Stimulated activated CD8-positive, alpha-beta memory T cell treated with anti-CD3 and anti-CD28 coated beads, Interleukin-2, amount 100 ng/mL, for 48 hours (primary cell): ENCODE measurements at places on chromosomes 4 and X.

- no peak for DNase-seq
Measured at GRCh38 chr4:132818091-132818490, 331.0 kb upstream of the PCDH10 start.

DNA sequence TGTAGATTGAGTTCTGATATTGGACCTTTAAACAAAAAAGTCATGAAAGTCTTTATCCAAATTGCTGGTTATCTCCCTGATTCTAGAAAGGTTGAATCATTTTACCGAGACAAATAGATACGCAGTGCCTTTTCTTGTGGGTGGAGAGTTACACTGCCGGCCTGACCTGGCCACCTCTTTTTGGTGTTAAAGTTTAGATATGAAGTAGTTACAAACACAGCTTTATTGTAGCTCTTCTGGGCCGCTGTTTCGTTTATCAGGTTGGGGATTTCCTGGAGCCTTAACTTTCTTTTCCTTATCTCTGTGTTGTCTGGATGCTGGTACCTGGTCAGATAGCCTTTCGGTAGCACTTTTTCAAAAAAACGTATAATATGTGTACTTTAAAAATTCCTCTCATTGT lies 31.0 kb downstream of the FNIP2 start:
- no peak for DNase-seq

GRCh38 chr4:27206009-27206408 lies 345.4 kb downstream of the STIM2 start:
- no peak for DNase-seq

GRCh38 chr4:40962551-40963180 lies 212.9 kb downstream of the NSUN7 start:
- DNase-seq, result no peak
